ENCODE measurements at places on chromosomes 5 and 9.

DNA sequence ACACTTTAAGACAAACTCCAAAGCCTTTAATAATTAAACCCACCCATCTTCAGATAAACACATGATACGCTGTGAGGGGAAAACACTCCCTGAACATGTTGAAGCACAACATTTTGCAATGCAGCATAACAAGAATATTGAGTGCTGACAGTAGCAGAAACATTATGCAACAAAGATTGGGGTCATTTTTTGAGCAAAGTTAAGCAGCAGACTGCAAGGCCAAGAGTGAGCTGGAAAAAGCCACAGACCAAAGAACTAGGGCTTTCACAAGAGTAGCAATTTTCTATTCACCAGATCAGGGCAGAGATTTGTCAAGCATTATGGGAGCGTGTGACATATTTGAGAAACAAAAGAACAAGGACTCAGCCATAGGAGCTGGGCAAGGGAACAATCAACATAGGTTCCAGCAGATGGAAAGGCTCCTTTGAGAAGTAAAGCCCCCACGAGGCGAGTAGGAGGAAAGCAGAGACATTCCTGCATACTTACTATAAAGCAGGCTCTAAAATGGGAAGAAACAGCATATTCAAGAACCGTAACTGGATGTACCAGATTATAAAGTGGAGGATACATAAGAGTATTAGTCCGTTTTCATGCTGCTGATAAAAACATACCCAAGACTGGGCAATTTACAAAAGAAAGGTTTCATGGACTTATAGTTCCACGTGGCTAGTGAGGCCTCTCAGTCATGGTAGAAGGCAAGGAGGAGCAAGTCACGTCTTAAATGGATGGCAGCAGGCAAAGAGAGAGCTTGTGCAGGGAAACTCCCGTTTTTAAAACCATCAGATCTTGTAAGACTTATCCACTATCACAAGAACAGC is 4.8 kb upstream of the TTC23L start:
- DNase-seq, result no peak

GRCh38 chr9:33416996-33417395 is 14.6 kb upstream of the AQP7 start:
- DNase-seq, result no peak

GRCh38 chr9:85042981-85043647 is 373.6 kb downstream of the NTRK2 start:
- DNase-seq, result no peak

- DNase-seq, result no peak
Measured at GRCh38 chr9:113650207-113651131, 186.9 kb downstream of the RGS3 start.

- DNase-seq, result no peak
Measured at GRCh38 chr5:72125271-72125940, 18.1 kb downstream of the MAP1B start.

DNA sequence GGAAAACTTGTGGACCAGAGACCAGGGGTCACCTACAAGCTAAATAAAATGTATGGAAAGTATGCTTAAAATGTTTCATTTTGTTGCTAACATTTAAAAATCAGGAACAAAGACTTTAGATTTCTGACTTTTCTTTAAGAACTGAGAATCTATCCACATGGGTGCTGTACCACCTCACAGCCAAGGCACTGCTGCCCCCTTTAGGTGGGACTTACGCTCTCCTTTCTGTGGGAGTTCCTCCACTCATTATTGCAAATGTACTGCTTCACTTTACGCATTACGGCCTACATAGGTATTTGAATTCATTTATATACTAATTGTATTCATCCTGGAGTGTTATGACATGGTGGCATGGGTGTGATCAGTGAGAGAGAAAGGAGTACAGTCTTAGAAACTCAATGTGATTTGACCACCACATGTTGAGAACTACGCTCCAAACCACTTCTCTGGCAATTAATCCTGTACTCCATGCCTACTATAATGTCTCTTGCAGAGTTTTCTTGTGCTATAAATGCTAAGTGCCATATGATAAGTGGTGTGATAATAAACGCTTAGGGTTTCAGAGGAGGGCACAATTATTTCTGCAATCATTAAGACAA is 24.7 kb upstream of the CETN3 start:
- DNase-seq, result peak; percentile 46

DNA sequence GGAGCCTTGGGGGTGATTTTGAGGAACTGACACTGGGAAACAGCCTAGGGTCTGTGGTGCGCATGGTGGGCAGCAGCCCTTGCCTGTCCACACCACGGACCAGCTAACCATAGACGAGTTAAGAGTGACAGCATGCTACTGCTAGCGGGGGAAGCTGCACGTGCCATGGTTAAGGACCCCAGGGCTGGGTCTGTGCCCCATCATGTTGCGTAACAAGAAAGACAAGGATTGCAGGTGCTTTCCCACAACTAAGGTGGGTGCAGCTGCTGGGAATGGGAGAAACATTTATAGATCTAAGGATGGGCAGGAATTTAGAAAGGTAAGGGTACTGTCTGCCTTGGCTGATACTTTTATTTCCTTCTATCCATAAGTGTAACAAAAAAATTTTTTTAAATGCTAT is 17.9 kb upstream of the KCNMB1 start:
- DNase-seq, result no peak

DNA sequence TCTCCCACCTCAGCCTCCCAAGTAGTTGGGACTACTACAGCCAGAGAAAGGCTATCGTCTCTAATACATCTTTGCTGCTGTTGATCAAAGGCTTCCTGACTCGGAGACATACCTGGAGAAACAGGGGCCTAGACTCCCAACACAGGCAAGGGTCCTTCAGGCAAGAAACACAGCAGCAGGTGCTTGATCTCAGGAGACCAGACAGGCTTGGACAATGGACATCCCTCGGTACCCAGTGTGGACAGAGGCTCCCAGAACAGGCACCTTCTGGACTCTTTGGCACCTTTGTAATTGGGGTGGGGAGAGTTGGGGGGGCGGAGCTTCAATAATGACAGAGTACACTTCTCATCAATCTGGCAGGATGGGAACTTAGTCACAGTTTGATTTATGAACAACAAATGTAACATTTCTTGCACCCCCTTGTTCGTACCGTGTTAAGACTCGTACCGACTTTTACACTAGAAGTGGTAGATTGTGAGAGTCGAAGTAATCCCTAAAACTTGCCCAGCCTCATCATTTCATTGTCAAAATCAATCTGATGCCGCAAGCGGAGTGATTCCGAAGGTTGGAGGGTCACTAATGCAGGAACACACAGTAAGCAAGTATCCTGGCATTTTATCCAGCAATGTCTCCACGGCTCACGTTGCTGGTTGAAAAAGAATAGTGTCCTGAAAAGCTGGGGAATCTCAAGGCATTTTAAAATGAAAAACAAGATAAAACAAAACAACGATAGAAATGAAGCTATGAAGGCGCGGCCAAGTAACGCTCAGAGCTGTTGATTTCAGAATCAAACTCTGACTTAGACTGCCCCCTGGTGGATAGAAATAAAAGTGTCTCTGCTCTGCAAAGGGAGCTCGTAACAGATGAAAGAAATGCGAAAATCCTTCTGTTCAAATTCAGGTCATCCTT is 46.4 kb upstream of the STK32A start:
- DNase-seq, result no peak

GRCh38 chr5:135251093-135251492 is 147.9 kb downstream of the MACROH2A1 start:
- DNase-seq, result no peak

- no peak for DNase-seq
Measured at GRCh38 chr9:127805620-127806019, 2.9 kb downstream of the FPGS start.

- no peak for DNase-seq
Measured at GRCh38 chr9:106376689-106377088, 486.3 kb upstream of the ZNF462 start.

DNA sequence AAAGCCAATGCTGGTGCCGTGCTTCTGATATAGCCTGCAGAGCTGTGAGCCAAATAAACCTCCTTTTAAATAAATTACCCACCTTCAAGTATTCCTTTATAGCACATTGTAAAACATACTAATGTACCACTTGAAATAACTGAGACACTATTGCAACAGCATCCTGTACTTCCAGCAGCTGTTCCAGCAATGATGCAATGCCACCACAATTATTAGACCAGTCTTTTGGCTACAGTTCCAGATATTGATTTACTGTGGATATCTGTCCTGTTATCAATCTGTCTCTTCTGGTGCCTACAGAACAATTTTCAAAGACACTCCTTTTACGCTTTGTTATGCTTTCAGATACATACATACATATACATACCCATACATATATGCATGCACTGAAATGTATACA is 567.9 kb downstream of the TAF11L14 start:
- DNase-seq, result no peak

GRCh38 chr5:17315710-17316221 is 98.3 kb downstream of the BASP1 start:
- DNase-seq, result no peak

GRCh38 chr5:151454889-151455288 is 7.5 kb downstream of the SLC36A1 start:
- DNase-seq, result no peak

DNA sequence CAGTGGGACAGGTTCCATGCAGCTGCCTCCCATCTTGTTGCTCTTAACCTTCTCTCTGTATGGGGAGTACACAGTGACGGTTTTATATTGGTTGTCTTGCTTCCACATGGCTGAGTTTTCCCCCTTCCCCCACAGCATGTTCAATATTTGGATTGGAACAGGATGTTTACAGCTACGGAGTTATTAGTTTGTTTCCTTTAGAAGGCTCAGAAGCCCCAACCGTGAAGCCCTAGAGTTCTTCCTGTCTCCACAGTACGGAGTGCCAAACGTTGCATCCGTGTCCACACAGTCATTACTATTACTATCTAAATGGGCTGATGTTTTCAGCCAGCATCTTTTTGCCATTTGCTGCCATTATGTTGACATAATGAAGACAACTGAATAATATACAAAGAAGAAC is 277.5 kb downstream of the MARCHF11 start:
- no peak for DNase-seq

GRCh38 chr5:99169309-99169708 is 240.5 kb upstream of the CHD1 start:
- no peak for DNase-seq

GRCh38 chr5:136424835-136425584 is 59.7 kb upstream of the TRPC7 start:
- peak; percentile 77 for DNase-seq

- no peak for DNase-seq
Measured at GRCh38 chr5:172603251-172603806, 37.7 kb upstream of the NEURL1B start.

DNA sequence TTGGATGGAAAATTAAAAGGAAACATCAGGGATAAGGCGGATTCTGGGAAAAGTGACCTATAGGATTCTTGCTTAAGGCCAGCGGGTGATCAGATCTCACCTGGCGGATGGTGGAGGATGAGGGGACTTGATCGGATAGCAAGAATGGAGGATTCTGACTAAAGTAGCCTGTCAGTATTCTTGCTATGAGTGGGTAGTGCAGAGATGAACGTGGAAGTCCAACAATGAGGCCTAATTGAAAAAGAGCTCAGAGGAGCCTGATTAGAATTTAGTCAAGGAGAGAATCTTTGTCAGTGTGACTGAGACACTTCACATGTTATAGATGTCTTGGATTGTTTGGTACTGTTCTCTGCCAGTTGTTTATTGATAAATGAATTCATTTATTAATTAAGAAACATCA is 24.9 kb downstream of the CAST start:
- DNase-seq, result no peak

DNA sequence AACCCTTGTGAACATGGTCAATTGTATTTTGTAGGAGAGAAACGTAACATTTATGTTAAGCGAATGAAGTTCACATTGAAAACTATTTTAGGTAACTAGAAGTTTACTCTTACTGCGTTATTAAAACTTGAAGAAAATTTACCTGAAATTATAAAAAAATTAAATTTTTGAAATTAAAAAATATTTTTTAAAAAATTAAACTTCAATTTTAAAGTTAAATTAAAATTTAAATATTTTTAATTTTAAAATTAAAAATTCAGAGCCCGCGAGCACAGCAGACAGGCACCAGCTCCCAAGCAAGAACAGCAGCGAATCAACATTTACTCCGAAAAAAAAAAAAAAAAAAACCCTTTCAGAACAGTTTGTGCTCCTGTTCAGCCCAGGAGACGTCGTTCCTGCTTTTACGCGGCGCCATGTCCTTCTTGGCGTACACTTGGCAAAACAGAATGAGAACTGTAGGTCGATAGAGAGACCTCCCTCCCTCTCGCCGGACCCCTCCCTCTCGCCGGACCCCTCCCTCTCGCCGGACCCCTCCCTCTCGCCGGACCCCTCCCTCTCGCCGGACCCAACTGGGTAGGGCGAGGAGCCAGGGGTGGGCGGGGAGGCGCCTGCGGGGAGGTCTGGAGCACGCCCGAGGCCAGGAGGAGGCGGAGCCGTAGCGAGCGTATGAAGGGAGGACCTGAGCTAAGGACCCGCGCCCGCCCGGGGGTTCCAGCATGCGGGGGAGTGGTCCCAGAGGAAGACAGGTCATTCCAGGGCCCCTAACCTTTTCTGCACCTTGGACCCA is 235.8 kb downstream of the ROR2 start:
- DNase-seq, result peak; percentile 70

GRCh38 chr9:22278426-22278825 is 168.2 kb upstream of the DMRTA1 start:
- DNase-seq, result no peak

DNA sequence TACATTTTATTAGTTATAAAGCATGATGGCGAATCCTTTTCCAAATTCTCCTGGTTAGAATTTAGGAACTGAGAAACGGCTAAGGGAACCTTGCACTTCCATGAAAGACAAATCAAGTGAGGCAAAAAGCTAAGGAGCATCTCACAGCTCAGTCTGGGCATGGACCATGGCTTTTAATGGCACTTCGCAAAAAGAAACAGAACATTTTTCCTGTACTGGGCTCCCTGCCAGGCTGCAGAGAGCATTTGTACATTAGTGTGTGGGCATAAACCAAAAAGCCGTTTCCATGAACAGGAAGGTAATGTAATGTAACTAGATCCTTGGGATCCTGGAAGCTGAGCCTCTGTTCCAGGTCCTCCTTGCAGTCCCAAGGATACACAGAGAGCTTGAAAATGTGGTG is 354.2 kb downstream of the MRPS30 start:
- no peak for DNase-seq

GRCh38 chr9:2928411-2928810 is 84.5 kb upstream of the PUM3 start:
- DNase-seq, result no peak

- no peak for DNase-seq
Measured at GRCh38 chr9:107600060-107600573, 110.5 kb upstream of the KLF4 start.

- DNase-seq, result no peak
Measured at GRCh38 chr9:24698881-24699518, 153.3 kb upstream of the IZUMO3 start.

- DNase-seq, result no peak
Measured at GRCh38 chr9:74858751-74859414, 28.8 kb downstream of the TRPM6 start.

DNA sequence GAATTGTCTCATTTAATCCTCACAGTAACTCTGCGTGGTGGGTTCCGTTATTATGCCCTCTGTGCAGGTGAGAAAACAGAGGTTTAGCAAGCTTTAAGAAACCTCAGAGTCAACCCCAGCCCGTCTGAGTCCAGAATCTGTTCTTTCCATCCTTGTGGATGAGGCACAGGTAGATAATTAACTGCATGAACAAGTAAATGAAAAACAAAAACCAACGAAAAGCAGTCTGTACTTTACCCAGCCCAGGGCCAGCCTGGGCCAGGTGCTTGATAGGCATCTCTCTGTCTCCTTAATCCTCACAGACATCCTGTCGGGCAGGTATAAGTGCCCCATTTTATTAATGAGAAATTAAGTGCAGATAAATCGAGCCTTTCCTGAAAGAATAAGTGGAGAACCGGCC is 25.3 kb upstream of the CXCL14 start:
- no peak for DNase-seq

Data from left ventricle myocardium superior (tissue), 1 donor.